Ascending aorta (tissue), 2 donors: ENCODE measurements at places on chromosomes 2 and 18. TPM values are rescaled to one million over a fixed set of nuclear protein-coding genes. Genes with fewer than 3 reads are reported as not detected.

Gene MARCO
- 28.4 TPM for total RNA-seq

Gene ZC3H15
- 17.5 TPM for total RNA-seq

Gene ZNF396
- total RNA-seq: 0.21 TPM

Gene NCKAP5
- 0.75 TPM for total RNA-seq

Gene ITGB6
- total RNA-seq: not detected

Gene STPG4
- not detected for total RNA-seq

Gene SCLY
- total RNA-seq: 87.5 TPM

Gene BMP10
- total RNA-seq: not detected

Gene KCNG2
- not detected for total RNA-seq

Gene STK11IP
- total RNA-seq: 138 TPM

Gene MYOM1
- 7.8 TPM for total RNA-seq

Gene CD8B2
- not detected for total RNA-seq

Gene THSD7B
- total RNA-seq: not detected

DNA sequence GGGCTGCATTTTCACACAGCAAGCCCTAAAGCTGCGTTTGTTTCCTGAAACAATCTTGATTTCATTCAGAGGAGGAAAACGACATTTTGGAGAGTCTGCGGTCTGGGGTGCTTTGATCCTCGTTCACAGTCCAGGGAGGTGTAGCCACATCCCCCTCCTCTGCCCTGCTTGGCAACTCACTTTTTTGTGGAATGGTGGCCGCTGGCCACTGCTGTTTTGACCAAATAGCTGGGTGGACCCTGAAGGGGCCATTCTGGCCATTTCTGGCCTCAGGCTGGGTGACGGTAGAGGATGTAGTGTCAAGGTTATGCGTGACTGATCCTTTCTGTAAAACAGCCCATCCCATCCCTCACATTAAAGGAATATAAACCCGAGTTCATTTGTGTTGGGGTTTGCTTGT lies 62.2 kb downstream of the INPP4A start:
- DNase-seq: no peak
- H3K27ac ChIP-seq: peak overlapping the region; percentile 29
- H3K36me3 ChIP-seq: no peaks in the 10 kb centered on the region
- no peaks in the 10 kb centered on the region for H3K27me3 ChIP-seq
- H3K4me1 ChIP-seq: no peaks in the 10 kb centered on the region

GRCh38 chr2:167264380-167264779 lies 376.1 kb downstream of the XIRP2 start:
- H3K27me3 ChIP-seq: no peaks in the 10 kb centered on the region
- DNase-seq: no peak
- no peaks in the 10 kb centered on the region for H3K36me3 ChIP-seq
- no peak overlapping the region for H3K4me3 ChIP-seq

DNA sequence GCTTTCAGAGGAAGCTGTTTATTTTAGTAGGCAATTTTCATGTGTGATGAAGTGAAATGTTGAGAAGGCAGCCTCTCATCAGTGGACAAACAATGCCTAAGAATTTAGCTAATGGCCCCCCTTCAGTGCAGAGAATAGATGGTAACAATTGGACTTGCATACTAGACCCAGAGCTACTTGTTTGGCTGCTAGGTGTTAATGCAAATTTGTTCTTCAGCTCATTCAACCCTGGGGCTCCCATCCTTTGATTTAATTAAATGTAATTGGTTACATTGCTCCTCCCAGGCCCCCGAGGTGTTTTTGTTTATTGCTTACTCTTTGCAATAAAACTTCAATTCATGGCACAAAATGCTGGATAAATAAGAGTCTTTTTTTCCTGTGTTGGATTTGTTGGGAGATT lies 68.6 kb downstream of the CAMKMT start:
- no peaks in the 10 kb centered on the region for H3K36me3 ChIP-seq
- H3K27ac ChIP-seq: no peak overlapping the region
- H3K4me3 ChIP-seq: no peak overlapping the region
- H3K4me1 ChIP-seq: no peaks in the 10 kb centered on the region

GRCh38 chr2:174729797-174730697 lies 34.2 kb downstream of the CHRNA1 start:
- no peaks in the 10 kb centered on the region for H3K4me1 ChIP-seq
- H3K4me3 ChIP-seq: peak overlapping the region; percentile 42
- no peak for DNase-seq
- no peaks in the 10 kb centered on the region for H3K36me3 ChIP-seq
- no peak overlapping the region for H3K27ac ChIP-seq

GRCh38 chr2:207530160-207531031 lies 634 bp downstream of the CREB1 start:
- H3K27ac ChIP-seq: peak overlapping the region; percentile 96
- peak; percentile 73 for DNase-seq
- peak overlapping the region; percentile 95 for H3K4me3 ChIP-seq
- no peaks in the 10 kb centered on the region for H3K36me3 ChIP-seq

DNA sequence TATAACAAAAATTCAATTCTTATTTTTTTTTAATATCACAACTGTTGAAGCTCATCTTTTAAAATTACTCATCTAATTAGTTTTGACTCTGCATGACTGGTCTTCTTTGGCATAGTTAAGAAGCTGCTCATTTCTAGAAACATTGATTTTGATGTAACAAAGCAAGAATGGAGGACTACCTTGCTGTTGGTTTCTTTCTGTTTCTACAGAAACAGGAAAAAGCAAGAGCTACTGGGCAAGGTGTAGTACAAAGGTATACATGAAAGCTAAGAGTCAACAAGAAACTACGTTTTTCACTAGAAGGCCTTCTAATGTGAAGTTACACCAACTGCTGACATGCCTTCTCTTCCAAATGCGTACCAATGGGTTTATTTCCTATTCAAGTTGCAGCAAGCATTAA lies 90.6 kb upstream of the SYT4 start:
- DNase-seq: no peak
- H3K4me1 ChIP-seq: no peaks in the 10 kb centered on the region
- H3K36me3 ChIP-seq: no peaks in the 10 kb centered on the region
- no peaks in the 10 kb centered on the region for H3K27me3 ChIP-seq
- no peak overlapping the region for H3K4me3 ChIP-seq

GRCh38 chr2:202375033-202375608 lies 1.0 kb upstream of the BMPR2 start:
- DNase-seq: peak; percentile 88
- H3K27ac ChIP-seq: peak overlapping the region; percentile 98
- H3K27me3 ChIP-seq: no peaks in the 10 kb centered on the region
- no peaks in the 10 kb centered on the region for H3K36me3 ChIP-seq

DNA sequence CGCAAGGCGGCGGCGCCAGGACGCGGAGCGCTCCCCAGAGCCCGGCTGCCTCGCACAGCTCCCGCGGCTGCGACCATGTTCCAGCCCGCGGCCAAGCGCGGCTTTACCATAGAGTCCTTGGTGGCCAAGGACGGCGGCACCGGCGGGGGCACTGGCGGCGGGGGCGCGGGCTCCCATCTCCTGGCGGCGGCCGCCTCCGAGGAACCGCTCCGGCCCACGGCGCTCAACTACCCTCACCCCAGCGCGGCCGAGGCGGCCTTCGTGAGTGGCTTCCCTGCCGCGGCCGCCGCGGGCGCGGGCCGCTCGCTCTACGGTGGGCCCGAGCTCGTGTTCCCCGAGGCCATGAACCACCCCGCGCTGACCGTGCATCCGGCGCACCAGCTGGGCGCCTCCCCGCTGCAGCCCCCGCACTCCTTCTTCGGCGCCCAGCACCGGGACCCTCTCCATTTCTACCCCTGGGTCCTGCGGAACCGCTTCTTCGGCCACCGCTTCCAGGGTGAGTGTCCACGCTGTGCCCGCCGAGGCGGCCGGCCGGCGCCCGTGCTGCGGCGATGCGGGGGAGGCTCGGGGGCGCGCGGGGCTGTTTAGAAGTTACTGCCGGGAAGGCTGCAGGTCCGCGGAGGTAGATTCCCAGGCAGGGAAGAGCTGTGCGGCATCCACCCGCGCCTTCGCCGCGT lies 696 bp downstream of the EMX1 start:
- H3K36me3 ChIP-seq: no peaks in the 10 kb centered on the region
- no peak overlapping the region for H3K27ac ChIP-seq
- peak overlapping the region; percentile 54 for H3K4me3 ChIP-seq
- H3K27me3 ChIP-seq: peaks cover 47% of the 10 kb centered on the region
- H3K4me1 ChIP-seq: peaks cover 39% of the 10 kb centered on the region

- no peaks in the 10 kb centered on the region for H3K27me3 ChIP-seq
- H3K27ac ChIP-seq: no peak overlapping the region
- DNase-seq: no peak
- H3K4me3 ChIP-seq: no peak overlapping the region
Measured at GRCh38 chr2:101502095-101502494, 27.2 kb upstream of the RFX8 start.

DNA sequence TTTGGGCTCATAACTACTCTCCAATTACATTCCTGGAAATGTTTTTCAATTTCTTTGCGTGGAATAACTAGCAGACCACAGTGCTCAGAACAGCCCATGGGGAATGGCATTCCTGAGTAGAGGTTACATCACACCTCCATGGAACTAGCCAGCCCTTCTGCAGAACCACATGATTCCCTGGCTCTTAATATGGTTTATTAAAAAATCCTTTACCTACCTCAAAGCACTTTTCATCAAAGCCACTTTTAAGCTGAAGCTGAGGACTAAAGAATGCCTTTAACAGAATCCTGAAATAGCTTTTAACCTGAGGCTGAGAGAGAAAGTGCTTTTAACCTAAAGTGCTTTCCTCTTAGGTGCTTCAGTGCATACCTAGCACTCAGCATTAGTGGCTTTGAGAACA lies 376.3 kb downstream of the ARHGAP15 start:
- DNase-seq: no peak
- H3K36me3 ChIP-seq: no peaks in the 10 kb centered on the region
- no peaks in the 10 kb centered on the region for H3K27me3 ChIP-seq
- H3K27ac ChIP-seq: no peak overlapping the region

DNA sequence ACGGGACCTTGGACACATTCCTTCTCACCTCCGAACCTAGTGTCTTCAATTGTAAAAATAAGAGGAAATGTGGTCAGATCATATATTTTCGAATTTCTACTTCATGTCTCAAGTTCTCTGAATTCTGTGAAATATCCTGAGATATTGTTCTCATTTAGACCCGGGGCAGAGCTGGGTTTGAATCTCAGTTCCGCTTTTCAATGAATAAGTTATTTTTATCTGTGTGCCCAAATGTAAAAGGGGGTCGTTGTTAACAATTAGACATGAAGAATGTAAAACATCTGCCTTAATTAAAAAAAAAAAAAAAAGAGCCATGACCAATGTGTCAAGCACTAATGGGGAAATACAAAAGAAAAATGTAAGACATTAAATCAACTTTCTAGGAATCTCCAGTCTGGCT lies 48.9 kb upstream of the BCL11A start:
- no peaks in the 10 kb centered on the region for H3K4me1 ChIP-seq
- no peak overlapping the region for H3K4me3 ChIP-seq
- DNase-seq: no peak
- no peaks in the 10 kb centered on the region for H3K36me3 ChIP-seq
- no peak overlapping the region for H3K27ac ChIP-seq

DNA sequence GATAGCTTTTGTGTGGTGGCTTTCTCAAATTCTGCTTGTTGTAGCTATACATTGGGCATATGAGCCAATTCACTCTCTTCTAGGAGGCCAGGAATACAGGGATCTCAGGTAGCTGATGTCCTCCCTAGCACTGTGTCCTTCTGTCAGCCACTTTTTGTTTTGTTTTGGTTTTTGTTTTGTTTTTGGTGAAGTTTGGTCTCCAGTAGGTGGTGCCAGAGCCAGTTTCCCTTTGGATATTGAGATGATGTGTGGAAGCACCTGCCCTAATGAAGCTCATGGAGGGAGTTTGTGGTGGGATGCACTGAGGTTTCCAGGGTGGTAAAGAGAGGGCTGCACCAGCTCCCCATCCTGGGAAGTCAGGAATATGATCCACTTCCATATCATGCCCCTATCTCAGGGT lies 100.5 kb upstream of the VWC2L start:
- H3K27me3 ChIP-seq: no peaks in the 10 kb centered on the region
- H3K27ac ChIP-seq: no peak overlapping the region
- H3K36me3 ChIP-seq: no peaks in the 10 kb centered on the region
- no peak for DNase-seq
- no peaks in the 10 kb centered on the region for H3K4me1 ChIP-seq
- H3K4me3 ChIP-seq: no peak overlapping the region
